Astrocyte of the spinal cord (primary cell): ENCODE measurements at places on chromosomes 4 and X.

- DNase-seq = no peak
Measured at GRCh38 chr4:44914223-44914622, 187.9 kb upstream of the GNPDA2 start.

DNA sequence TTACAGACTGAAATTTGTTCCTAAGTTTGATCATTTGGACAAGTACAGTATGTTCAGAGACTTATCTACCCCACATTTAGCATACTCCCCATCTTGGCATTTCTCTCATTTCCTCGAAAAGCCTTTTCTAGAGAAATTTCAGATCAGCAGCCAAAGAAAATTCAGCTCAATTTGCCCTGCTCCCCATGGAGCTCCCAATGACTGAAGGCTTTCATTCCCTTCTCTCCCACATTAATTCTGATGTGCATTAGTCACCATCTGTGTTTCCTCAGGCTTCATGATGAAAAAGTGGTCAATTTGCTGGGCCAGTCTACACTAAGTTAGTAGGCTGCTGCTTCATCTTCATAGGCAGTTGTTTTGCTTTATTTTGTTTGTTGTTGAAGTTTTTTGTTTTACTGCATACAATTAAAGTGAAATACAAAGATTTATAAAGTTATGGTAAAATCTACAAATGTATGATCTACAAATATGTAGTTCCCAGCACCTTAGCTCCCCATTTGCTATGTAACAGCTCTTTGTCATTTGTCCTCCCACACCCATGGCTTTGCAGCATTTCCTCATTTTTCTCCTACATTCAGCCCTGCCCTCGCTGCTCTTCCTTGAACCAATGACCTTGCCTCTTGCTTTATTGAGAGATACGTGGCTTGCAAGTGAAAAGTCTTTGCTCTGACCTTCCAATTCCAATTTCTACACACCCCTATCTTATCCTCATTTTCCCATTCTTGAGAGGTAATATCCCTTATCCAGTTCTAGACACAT lies 193.9 kb downstream of the ANAPC10 start:
- DNase-seq = peak; percentile 77

DNA sequence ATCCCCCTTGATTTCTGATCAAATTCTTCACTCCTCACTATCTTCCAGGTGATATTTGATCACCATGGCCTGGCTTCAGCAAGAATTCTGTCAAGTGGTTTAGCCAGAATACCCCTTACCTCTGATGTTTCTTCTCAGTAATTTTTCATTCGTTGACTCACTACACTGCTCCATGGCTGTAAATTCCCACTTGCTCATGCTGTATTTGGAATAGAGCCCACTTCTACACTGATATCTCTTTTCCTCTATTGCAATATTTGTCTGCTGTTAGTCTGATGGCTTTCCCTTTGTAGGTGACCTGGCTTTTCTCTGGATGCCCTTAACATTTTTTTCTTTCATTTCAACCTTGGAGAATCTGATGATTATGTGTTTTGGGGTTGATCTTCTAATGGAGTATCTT lies 73.9 kb upstream of the DIPK2B start:
- DNase-seq = peak; percentile 5

DNA sequence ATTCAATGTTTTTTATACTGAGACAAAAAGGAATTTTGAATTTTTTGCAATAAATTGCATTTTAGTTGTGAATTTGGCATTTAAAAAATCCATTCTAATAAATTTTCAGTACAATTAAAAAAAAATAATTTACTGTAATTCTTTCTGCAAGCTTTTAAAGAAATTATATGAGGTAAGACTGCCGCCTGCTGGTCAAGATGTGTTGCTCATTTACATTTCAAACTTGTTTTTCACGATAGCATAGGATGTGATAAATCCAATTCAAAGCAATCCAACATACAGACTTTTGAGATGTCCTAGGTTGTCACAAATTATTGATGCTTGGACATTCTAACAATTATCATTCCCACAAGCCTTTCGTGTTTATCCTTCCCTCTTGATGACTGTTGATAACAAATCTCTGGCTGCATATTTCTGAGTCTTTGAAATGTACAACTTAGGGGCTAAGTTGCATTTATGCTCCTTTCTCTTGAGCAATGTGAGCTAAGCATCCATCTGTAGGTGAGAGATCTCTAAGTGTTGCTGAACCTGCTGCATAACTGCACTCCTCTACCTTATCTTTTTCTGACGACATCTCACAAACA lies 21.7 kb upstream of the MFAP3L start:
- peak; percentile 81 for DNase-seq

GRCh38 chrX:71195964-71196649 lies 26.9 kb upstream of the GJB1 start:
- DNase-seq = no peak

- DNase-seq = peak; percentile 45
Measured at GRCh38 chrX:133254666-133255065, 36.5 kb upstream of the TFDP3 start.

DNA sequence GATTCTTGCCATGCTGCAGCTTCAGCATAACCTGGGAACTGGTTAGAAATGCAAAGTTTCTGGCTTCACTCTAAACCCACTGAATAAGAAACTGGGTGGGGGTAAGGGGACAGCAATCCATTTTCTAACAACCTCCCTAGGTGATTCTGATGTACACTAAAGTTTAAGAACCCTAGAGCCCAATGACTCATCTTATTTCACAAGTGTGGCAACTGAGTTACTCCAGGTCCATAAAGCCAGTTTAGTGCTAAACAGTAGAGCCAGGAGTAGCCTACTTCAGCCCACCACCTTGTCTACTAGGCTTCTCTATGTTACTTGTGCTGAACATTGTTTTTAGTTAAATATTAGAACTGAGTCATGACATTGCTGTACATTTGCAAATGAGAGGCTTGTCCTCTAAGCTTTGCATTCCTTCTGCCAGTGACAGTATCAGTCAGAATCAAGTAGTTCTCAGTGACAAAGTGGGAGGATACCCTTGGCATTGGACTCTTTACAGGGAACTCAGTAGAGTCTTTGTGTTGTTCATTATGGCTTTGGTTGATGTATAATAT lies 518.0 kb downstream of the RPA4 start:
- no peak for DNase-seq

DNA sequence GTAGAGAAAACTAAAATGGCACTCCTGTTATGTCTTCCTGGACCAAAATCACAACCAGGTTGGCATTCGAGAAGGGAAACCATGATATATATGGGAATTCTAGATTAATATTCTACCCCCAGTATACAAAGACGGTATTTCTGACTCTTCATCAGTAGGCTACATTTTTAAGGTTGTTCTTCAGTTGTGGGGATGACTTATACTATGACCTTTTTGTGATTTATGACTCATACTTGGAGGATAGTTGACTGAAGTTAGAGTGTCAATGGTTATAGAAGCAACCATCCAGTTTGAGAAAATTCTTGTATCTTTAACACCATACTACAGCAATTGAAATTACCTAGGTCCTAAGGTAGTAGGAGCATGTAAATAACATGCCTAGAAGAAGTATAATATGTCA lies 49.8 kb upstream of the CYSLTR1 start:
- no peak for DNase-seq

GRCh38 chr4:15653864-15654592 lies 1.1 kb downstream of the FBXL5 start:
- DNase-seq = peak; percentile 64

GRCh38 chrX:96455078-96455477 lies 229.6 kb upstream of the DIAPH2 start:
- no peak for DNase-seq

DNA sequence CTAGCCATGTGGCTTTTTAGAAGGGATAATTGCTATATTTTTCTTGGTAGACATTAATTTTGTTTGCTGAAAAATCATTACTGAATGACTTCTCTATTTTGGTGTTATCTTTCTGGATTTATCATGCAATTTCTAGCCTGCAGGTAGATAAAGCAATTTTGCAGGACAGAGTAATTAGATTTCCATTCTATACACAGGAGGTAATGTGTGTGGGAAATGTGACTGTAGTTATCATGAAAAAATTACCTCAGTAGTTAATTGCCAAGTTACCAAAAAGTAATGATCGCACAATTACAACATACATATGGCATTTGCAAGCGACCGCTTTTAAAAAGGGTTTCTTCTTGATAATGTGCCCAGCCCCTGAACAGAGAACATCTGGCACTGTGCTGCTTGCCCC lies 66.1 kb downstream of the KIT start:
- DNase-seq = no peak

GRCh38 chrX:80335062-80335830 lies 85.0 kb upstream of the TENT5D start:
- DNase-seq = no peak

DNA sequence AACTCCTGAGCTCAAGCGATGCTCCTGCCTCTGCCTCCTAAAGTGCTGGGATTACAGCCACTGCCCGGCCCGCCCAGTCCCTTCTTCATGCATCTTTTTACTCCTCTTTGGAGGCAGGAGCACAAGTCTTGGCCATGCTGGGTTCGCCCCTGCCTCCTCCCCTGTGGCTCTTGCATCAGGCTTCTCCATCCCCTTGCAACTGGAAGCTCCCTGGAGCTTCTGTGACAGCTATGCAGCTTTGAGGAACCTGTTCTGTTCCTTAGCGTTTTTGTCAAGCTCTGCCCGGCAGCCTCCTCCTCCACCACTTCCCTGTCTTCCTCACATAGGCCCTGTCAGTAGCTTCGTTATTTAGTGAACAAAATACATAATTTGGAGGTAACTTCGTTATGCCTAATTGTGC lies 73.9 kb downstream of the PSAPL1 start:
- no peak for DNase-seq

- DNase-seq = no peak
Measured at GRCh38 chr4:145626623-145626982, 7.4 kb downstream of the MMAA start.

DNA sequence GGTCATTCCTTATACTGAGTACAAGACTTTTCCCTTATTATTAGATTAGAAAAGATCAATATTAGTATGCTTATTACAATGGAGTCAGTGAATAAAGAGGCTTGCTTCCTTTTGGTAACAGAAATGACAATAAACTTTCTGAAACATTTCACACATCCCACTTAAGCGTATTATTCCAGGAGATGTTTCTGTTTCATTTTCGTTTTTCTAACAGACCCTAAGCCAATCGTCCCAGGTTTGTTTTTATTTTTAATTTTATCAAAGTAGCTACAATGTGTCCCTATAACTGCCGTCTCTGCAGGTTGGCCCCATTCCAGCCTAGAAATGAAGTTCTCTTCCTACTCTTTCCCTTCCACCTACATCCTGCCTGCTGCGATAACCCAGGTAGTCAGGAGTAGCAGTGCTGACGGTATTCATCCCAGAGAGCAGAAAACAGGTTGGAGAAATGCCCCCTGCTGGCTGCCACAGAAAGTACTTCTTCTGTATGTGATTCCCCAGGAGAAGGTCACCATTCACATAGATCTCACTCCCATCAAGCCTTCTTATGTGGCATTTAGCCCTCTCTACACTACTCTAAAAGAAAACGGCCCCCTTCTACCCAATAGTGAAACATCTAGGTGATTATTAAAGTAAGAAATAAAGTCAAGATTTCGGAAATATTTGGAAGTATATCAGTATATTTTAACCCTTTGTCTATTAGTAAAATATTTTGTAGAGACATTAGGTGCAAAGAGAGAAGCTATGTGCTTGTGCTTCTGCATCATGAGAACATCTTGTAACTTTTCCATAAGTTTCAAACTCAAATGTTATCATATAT lies 40.4 kb downstream of the ENPEP start:
- peak; percentile 67 for DNase-seq

DNA sequence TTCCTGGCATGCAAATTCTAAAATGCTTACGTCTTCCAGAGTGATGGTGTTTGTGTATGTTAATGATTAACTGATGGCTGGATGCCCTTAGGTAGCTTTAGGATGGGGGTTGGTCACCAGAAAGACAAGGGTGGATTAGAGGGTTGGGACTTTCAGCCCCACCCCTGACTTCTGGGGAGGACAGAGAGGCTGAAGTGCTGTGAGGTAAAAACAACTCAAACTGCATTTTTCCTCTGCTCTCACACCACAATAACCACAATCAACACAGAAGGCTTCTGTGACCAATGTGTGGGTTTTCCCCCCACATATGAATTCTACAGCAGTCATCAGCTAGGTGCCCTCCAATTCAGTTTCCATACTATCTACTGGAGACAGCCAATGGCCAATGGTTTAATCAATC lies 18.7 kb upstream of the DDIT4L start:
- DNase-seq = peak; percentile 28

- DNase-seq = no peak
Measured at GRCh38 chr4:7829652-7830580, 109.7 kb downstream of the AFAP1 start.

DNA sequence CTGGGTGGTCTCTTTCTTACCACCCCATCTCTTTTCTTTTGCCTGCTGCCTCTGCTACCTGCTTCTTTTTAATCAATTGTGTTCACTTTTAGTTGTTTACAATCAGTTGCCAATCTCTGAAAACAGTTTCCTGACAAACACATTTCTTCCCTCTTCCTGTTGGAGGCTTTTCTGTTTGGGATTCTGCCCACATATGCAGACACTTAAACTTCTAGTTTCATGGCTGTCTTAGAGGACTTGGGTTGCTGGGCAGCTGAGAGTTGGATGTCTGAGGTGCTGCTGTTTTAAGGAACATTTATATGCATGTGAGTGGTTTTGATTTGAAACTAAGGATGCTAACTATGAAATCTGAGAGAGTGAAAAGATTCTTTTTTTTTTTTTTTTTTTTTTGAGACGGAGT lies 112.3 kb upstream of the LIMCH1 start:
- no peak for DNase-seq

GRCh38 chr4:8171984-8172924 lies 13.6 kb upstream of the ABLIM2 start:
- DNase-seq = no peak

DNA sequence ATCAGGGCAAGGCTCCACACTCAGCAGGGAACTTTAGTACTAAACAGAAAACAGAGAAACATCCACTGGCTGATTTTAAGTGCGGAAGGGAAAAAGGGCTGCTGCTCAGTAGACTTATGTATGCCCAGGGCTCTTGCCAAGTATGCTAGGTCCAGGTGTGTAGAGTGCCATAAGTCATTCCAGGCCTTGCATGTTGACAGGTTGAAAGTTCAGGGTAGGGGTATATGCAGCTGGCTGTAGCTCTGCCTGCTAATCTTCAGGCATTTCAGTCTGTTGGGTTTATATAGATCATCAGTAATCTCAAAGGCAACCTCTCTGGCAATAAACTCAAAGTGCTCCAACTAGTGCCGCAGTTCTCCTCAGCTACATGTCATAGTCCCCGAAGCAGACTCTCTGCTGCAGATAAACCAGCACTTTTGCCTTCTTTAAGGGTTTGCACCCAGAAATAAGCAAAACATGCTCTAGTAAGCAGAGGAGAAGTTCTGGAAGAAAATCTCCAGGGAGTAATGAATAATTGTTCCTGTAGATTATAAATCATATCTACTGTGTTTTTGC lies 134.9 kb upstream of the GRIA3 start:
- no peak for DNase-seq

- no peak for DNase-seq
Measured at GRCh38 chr4:140046016-140046415, 108.0 kb downstream of the MAML3 start.

- DNase-seq = peak; percentile 62
Measured at GRCh38 chrX:107659768-107660167, 31.5 kb downstream of the PRPS1 start.

DNA sequence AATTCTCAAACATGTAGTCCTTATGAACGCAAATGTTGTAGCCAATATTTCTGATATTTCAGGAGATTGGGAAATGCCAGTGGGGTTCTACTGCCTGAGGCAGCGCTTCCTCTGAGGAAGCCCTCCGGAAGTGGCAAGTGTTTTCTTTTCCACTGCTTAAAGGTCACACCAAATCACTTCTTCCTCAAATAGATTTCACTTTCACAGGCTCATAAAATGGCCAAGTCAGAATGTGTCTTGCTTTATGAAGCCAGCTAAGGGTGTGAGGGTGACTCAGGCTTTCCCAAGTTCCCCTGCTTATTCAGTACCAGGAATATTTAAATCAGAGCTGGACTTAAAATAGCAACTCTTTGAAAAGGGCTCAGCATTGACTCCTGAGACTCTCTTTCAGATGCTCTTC lies 514.2 kb upstream of the DIPK2B start:
- peak; percentile 65 for DNase-seq
